ENCODE measurements at places on chromosomes 1 and 21.

DNA sequence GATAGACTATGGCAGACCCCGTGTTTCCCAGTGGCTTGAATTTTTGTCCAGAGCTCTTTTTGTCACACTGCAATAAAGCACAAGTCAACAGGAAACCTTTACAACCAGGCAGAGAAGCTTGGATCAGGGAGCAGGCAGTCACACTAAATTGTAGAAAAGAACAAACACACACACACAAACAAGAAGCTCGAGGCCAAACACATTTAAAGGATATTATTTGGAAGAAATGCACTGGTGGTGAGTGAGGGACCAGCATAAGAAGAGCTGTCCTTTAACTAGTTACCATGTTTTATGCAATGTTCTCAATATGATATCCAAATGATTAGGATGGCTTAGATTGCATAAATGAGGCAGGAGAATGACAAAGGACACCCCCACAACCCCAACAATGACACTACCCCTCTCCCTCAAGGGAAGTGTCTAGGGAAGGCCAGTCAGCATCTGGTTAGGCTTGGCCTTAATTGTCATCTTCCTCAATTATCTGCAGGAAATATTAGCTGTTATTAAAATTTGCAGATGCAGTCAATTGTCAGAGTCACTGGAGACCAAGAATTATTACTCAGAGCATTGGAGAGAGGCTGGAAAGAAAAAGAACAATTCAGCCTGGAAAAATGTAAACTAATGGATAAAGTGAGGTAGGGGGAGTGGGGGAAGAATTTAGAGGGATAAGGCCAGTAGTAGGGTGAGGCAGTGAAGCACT, 35.3 kb downstream of the DDR2 start:
- DNase-seq, result no peak

- no peak for DNase-seq
These were observed 6.2 kb upstream of the KCNK2 start for GRCh38 chr1:215076322-215076721.

GRCh38 chr1:116861137-116861536, 48.6 kb upstream of the PTGFRN start:
- DNase-seq, result no peak

- DNase-seq, result no peak
These were observed 134.8 kb upstream of the DPT start for GRCh38 chr1:168863772-168864171.

- DNase-seq, result no peak
These were observed 2.5 kb downstream of the PBX1 start for GRCh38 chr1:164561472-164561871.

GRCh38 chr1:63124666-63125191, 197.6 kb upstream of the FOXD3 start:
- DNase-seq, result no peak

DNA sequence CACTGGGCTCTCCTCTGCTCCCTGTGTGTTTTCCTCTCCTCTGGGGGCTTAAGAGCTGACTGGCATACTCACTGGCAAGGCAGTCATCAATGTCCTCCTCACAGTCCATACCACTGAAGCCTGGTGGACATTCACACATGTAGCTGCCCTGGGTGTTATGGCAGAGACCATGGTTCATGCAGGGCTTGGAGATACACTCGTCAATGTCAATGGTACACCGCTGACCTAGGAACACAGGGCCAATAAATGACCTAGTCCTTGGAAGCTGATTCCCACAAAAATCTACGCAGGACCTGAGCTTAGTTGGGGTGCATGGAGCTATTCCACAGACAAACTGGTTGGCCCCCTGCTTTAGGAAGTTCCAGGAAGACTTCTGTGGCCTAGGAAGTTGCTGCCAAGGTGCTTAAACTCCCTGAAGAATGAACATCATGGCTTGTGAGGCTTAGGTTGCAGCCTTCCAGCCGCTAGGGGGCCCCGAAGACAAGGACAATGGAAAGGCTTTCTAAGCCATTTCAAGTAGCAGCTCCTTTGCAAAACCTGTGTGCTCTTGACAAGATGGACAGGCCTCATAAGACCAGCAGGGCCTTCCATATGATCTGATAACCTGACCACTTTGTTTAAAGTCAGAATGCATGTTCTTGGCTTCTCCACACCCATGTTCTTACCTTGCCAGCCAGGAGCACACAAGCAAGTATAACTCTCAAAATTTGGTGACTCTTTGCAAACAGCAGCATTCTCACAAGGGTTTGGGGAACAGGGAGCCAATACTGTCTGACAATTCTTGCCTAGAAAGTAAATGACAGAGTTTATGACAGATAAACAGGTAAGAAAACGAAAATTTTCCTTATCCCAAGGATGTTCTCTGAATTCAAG, 52.3 kb upstream of the ADAM30 start:
- peak; percentile 83 for DNase-seq

DNA sequence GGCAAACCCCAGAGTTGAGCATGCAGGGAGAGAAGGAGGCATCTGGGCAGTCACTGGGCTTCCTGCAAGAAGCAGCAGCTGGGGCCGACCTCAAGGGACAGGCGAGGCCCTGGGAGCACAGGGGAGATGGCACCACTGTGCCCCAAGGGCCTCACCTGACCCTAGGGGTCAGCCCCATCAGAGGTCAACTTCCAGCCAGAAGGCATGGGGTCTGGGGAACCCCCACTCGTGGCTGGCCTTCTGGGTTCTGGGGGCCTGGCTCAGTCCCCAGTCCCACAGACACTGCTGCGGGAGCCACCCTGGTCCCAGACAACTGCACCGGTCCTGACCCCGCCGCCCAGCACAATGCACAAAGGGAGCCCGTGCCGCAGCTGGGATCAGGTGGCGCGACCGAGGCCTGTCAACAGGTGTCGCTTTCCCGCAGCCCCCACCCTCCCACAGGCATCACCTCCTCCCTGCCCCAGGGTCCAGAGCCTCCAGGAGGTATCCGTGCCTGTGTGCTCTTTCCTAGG, 6.2 kb downstream of the WNT9A start:
- DNase-seq, result no peak

GRCh38 chr1:168297019-168297730, 16.5 kb downstream of the TBX19 start:
- DNase-seq, result no peak

GRCh38 chr1:190478149-190479049, 735 bp upstream of the BRINP3 start:
- no peak for DNase-seq

DNA sequence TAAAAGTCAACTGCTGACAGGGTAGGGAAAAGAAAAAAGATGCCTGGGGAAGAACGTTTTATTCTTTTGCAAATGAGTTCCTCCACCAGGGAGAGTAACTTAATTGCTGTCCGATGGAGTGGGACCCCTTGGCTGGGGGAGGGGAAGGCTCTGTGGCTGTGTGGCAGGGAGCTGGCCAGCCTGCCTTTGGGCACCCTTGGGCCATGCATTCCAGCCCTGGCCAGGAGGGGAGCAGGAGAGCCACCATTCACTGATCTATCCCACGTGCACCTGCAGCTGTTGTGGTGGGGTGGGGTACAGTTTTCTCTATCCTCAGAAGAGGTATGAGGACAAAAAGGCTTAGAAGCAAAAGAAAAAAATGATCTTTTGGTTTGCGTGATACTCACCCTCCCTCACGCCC, 116.9 kb downstream of the KCNK1 start:
- no peak for DNase-seq

- DNase-seq, result no peak
These were observed 54.3 kb upstream of the HNRNPU start for GRCh38 chr1:244918421-244919319.

GRCh38 chr1:232555494-232556210, 74.3 kb downstream of the SIPA1L2 start:
- DNase-seq, result no peak

DNA sequence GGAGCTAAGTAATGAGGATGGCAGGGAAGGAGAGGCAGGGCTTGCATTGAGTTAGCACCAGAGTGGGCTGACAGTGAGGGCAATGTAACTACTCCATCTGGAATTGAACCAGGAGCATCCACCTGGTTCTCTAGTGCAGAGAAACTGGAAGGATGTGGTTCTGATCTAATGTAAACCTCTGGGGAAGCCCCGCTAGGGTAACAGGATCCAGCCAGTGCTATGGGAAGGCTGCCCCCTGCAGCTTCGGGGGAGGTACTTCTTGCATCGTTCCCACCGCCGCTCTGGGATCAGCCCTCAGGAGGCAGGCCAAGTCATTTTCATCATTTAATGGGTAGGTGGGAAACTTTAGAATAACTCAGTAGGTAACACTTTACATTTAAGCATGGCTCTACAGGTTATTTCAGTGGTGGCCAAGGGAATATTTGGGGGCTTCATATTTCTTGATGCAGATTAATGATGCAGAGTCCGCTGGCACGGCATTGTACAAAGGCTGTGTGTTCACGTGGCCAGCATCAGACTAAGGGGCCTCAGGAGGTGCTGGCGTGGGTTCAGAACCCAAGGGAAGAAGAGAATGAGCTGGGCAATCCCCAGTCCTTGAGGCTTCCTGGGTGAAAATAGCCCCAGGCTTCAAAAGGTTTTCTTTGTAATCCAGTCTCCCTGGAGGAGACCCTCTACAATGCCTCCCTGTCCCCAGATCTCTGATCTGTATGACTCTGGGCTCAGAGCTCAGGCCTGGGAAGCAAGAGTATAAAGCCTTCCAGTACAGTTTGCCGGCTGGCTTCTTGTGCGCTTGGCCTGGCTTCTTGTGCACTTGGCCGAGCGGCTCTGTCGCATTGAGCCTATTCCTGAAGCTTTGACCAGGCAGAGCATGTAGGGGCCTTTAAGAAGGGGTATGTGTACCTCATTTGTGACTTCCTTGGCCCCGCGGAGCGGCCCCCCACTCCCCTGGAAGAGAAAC, 26.4 kb upstream of the KAZN start:
- no peak for DNase-seq

DNA sequence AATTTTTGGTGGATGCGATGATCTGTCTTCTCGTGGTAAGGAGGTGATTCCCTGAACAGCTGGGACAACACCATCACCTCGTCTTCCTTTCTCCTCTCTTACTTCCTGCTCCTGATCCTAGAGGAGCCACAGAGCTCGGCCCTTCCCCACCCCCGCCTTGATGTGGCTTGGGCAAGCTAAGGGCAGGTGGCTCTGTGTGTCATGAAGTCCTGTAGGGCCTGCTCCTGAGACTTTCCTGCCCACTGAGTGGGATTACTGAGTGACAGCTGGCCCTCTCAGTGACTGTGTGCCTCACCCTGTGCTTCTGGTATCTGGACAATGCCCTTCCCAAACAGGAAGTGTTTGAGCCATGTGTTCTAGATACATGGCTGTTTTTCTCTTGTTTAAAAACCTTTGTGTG, 153.0 kb downstream of the KCNJ6 start:
- DNase-seq, result no peak

- no peak for DNase-seq
These were observed 3.0 kb downstream of the CNR2 start for GRCh38 chr1:23910144-23910543.

DNA sequence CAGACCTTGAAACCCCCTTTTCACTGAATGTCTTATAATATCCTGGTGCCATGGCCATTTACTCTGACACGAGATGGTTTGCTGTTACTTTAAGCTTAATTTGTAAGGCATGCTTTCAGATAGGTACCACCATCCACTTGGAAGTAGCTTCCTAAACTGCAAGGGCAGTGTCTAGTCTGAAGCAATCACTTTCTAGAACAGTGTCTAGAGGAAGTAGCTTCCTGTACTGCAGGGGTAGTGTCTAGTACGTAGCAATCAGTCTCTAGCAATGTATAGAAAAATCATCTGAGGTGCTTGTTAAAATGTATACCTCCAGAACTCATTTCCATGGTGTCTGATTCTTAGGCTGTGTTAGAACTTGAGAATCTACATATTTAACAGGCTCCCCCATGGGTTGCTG, 42.5 kb downstream of the ZBTB40 start:
- no peak for DNase-seq

- no peak for DNase-seq
These were observed 90.7 kb upstream of the CSF3R start for GRCh38 chr1:36573445-36573844.

DNA sequence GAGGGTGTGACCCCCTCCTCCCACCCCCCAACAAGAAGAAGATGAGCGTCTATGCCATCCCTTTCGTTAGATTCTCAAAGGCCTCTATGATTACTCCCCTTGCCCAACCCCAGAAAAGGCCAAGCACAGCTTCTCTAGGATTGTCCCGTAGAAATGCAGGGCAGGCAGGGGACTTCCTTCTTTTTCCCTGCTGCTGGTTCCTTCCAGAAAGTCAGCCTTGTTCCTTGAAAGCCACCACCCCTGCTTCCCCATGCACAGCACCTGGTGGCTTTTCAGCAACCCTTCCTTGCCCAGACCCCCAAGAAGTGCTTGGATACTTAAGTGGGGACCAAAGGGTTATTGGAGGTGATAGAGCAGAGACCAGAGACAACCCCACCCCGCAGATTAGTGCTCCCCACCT, 75.1 kb downstream of the ARHGEF10L start:
- no peak for DNase-seq

DNA sequence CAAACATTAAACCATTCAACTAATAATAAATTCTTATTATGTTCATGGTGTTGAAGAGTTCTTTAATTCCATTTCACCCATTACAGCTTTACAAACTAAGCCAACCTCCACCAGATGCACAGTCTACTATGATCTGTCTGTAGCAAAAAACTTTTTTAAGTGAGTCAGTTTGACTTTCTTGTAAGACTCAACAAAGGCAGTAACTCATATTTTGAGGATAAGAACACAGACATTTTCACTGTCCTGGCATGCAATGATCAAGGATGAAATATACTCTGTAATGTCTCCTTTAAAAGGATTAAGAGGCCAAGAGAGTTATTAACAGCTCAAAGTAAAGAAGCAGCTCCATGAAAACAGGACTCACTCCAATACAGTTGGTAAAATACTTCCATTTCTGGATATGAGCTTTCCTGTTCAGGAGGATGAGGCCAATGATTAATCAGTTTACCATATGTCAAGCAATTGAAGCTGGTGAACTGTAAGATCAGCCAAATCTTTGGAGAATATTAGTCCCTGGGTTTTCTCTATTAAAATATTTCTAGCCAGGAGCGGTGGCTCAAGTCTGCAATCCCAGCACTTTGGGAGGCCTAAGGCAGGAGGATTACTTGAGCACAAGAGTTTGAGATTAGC, 20.6 kb downstream of the XKR8 start:
- no peak for DNase-seq

DNA sequence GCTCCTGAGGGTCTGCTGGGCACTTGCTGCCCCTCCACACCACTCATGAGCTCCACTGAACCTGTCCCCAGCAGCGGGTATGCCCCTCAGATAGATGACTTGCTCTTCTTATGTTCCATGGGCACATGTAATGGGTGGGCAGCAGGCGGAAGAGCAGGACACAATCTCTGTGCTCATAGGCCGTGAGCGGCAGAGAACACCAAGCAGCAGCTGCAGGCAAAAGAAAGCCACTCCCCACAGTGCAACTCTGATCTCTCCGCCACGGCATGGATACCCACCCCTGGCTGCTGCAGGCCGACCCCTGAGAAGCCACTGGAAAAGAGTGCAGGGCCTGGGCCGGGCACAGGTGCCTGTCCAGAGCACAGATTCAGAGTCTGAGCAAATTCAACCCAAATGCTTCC, 135.2 kb upstream of the RUNX3 start:
- no peak for DNase-seq

DNA sequence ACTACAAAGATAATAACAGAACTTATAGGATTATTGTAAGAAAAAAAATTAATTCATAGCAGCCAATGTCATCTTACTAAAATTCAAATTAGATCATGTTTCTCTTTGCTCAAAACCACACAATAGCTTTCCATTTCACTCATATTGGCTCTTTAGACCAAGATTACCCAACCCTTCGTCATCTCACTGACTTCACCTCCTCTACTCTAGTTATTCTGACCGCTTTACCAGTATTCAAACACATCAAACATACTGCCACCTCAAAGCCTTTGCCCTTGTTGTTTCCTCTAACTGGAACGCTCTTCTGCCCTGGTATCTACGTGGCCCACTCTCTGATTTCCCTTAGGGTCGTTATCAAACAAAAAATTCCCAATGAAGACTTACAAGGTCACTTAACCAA, 1.7 kb downstream of the ANGPTL3 start:
- no peak for DNase-seq

GRCh38 chr1:229124116-229124515, 146.8 kb upstream of the RAB4A start:
- no peak for DNase-seq

Measured in right atrium auricular region (tissue), 2 donors.